Cerebellum (tissue), 4 donors: ENCODE measurements at places on chromosomes 12 and 14. TPM values are rescaled to one million over a fixed set of nuclear protein-coding genes. Genes with fewer than 3 reads are reported as not detected.

RNU4-1 gene
- total RNA-seq, result under 0.01 TPM

CAPZA3 gene
- total RNA-seq, result not detected

HOXC6 gene
- not detected for total RNA-seq

GRCh38 chr12:51863933-51864832, 15.7 kb upstream of the FIGNL2 start:
- peak; percentile 82 for DNase-seq

DNA sequence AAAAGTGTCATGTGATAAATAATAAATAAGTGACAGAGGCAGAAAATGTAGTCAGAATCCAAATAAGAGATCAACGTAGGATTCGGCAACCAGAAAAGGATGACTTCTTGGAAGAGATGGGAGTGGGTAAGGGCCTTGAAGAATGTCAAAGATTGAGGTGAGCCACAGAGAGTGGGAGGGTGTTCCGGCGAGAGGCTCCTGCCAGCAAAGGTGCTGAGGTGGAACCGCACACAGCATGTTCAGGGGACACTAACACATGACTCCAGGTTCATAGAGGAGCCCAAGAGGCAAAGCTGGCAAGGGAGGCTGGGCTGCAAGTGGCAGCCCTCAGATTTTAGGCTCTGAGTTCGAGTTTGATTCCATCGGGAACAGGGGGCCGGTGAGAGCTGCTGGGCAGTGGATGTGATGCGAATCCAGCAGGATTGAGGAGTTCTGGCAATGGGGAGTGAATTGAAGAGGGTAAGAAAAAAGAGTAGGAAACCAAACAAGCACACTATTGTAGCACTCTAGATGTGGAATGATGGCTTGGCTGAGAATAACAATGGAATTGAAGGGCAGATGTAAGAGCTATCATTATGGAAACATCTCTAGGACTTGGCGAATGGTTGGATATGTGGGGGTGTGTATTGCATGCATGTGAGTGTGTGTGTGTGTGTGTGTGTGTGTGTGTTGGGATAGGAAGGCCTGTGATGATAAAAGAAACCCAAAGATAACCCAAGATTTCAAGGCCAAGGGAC, 36.5 kb downstream of the LRRC74A start:
- DNase-seq, result no peak

DNA sequence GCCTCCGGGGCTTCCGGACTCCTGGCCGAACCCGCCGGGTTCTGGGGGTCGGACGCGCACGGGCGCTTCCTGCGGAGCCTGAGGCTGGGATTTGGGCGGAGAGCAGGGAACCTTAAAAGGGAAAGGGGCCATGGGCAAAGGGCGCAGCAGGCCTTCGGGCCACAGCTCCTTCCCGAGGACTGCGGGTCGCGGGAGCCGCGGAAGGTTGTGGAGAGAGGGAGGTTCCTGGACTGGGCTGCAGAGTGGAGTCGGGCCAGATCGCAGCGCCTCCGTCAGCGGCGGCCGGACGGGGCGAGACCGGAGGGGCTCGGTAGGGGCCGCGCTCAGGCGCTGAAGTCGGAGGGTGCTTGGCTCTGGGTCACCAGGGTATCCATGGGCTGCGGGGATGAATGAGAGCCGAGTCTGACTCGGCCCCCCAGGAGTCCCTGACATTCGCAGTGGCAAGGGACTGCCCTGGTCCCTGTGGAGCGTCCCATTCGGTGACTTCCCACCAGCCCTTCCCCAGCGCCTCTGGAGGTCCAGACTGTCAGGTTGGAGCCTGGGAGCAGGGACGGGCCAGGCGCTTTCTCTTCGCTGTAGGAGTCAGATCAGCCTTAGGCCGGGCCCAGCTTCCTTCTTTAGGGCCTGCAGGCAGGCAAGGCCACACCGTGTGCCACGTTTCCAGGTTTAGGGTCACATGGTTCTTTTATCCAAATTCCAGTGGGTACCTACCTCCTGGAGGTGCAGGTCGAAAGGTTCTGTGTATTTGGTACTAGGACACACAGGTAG, 938 bp upstream of the SLC25A29 start:
- peak; percentile 38 for DNase-seq

- no peak for DNase-seq
Observed at GRCh38 chr14:64639340-64639821, 64.8 kb upstream of the PLEKHG3 start.

GRCh38 chr12:112963227-112963861, 15.0 kb upstream of the OAS2 start:
- DNase-seq, result peak; percentile 36
